ENCODE measurements at places on chromosomes 16 and 17.

- no peak for DNase-seq
These were observed 148.9 kb downstream of the ITFG1 start for GRCh38 chr16:47311738-47312505.

DNA sequence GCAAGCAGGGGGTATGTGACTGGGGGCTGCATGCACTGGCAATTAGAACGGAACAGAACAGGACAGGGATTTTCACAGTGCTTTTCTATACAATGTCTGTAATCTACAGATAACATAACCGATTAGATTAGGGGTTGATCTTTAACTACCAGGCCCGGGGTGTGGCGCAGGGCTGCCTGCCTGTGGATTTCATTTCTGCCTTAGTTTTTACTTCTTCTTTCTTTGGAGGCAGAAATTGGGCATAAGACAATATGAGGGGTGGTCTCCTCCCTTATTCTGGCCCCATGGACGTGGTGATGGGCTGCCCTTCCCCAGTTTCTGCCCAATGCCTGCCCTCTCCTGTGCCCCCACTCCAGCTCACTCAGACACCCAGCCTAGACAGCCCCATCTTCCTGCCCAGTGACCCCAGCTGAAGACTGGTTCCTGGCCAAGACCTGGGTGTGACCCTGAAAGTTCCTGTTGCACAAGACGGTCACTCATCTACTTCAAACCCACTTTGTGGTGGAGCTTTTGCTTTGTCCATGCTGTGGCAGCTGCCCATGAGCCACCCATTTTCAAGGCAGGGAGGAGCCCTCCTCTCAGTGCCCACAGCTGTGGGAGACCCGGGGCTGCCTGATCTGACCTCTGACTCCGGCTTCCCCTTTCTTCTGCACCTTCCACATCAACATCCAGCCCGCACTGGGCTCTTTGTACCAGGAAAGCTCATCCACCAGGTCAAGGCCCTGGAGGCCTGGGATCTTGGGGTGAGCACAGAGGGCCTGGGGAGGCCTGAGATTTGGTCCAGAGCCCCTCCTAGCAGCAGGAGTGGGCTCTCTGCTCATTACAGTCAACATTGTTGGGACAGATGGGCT is 18.6 kb downstream of the ALOX12B start:
- no peak for DNase-seq

GRCh38 chr16:66693149-66693548 is 3.4 kb downstream of the CMTM4 start:
- DNase-seq, result no peak

GRCh38 chr17:42708588-42708987 is 26.3 kb downstream of the CNTNAP1 start:
- DNase-seq, result no peak

DNA sequence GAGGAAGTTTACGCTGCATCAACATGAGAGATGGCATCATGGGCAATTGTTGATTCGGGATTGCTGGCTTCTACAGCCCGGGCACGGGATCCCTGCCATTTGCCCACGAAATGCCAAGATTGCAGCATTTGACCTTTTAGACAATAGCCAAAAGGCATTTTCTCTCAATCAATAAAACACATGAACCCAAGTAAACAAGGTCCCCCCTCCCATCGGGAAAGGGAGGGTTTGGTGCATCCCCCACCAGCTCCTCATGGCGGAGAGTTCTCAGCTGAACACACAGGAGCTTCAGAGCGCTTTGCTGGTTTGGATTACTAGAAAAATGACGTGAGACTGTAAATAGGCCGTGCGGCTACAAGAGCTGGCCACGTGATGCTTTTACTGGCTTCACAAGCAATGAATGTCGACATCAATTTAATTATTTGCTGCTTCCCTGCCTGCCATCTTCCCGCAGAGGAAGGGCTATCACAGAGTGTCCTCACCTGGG is 147.6 kb downstream of the C16orf95 start:
- no peak for DNase-seq

GRCh38 chr16:80896776-80897175 is 92.4 kb upstream of the CDYL2 start:
- no peak for DNase-seq

- no peak for DNase-seq
These were observed 805 bp upstream of the ORAI3 start for GRCh38 chr16:30947859-30948666.

DNA sequence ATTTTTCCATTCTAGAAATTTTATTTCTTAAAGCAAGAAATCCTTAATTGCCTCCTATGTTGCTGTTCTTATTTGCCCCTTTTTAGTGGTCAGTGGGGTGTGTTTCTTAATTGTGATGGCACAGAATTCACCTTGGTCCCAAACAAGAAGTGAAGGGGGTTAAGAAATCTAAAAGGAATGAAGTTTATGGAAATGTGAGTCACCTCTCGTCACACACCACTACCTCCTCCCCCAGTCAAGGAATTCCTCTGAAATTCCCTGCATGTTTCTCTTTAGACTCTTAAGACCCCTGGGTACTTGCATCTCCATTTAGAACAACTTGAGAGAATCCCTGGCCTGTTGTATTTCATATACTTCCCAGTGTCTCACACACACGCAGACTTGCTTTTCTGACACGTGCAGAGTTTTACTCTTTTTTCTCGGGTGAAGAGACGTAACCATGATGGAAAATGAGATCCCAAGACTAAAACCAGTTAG is 247.4 kb downstream of the PRKCA start:
- DNase-seq, result no peak

DNA sequence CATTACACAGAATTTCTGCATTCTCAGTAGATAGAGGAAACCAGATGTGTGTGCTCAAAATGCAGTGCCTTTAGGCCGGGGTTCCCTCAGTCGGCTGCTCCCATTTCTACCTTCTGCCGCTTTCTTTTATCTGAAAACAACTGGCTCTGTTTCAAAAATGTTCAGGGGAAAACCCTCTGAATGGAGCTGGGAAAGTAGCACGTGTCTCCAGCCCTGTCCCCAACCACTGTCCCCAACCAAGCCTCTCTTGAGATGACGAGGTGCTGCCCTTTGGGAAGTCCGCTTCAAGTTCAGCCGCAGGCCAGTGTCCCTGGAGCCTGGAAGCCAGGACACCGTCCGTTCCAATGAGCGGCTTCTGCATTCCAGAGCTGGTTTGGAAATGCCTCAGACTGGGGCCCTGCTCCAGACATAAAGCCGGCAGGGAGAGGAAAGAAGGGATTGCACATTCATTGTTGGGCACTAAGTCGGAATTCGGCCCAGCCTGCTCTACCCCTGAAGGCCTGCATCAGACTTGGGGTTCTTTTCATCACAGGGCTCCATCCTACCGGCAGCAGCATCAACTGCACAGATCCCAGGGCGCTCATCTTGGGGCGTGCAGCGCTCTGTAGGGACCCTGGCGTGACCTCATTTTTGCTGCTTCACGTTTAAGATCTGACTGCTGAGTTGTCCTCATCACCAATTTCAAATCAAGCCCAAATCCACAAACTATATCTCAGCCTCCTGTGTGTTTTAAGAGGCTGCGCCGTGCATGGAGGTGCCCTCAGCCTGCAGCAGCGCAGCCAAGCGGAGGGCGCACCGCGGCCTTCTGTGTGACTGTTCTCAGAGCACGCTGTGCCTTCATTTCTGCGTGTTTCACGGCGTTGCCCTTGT is 111.3 kb downstream of the BANP start:
- no peak for DNase-seq

- no peak for DNase-seq
These were observed 7.4 kb downstream of the C1QL1 start for GRCh38 chr17:44960691-44961090.

DNA sequence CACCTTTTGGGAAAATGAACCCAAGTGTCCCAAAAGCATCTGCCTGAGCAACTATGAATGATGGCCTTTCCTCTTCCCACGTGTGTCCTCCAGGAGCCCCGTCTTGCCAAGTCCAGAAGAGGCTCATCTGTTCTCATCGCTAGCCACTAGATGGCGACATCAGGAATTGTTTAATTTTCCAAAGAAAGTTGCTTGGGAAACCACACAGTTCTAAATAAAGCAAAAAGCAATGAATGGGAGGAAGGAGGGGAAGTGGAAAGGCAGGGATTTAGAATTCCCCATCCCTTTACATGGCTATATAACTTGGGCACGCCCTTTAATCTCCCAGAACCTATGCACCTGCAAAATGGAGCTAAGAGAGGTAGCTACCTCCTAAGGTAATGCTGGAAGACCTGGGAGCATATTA is 9.0 kb upstream of the CDH5 start:
- no peak for DNase-seq

DNA sequence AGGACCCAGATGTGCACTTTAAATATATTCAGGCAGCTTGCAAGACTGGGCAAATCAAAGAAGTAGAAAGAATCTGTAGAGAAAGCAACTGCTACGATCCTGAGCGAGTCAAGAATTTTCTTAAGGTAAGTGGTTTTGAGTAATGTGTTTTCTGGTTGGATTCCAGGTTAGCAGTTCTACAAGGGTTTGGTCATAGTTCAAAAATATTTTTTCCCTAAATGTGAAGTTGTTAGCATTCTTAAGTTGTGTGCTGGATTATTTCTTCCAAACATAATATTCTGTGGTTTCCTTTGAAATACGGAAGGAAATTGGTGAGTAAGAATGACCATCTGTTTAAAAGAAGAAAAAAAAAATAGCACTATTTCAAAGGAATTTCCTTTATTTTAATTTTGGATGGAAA is 38.4 kb downstream of the PTRH2 start:
- no peak for DNase-seq

DNA sequence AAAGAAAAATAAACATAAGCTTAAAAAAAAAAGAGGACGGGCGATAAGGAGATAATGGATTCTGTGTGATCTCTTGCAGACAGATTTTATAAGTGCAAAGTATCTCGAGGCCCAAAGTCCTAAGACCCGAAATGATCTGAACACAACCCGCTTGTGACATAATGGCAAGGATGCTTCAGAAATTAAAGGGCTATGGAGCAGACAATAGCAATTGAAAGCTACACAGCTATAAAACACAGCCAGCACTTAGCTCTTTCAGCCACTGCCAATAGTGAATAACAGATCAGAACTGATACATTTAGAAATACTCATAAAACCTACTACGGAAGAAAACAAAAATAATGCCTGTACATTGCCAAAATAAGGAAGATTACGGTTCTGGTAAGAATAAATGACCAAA is 117.5 kb downstream of the ZFHX3 start:
- DNase-seq, result no peak

DNA sequence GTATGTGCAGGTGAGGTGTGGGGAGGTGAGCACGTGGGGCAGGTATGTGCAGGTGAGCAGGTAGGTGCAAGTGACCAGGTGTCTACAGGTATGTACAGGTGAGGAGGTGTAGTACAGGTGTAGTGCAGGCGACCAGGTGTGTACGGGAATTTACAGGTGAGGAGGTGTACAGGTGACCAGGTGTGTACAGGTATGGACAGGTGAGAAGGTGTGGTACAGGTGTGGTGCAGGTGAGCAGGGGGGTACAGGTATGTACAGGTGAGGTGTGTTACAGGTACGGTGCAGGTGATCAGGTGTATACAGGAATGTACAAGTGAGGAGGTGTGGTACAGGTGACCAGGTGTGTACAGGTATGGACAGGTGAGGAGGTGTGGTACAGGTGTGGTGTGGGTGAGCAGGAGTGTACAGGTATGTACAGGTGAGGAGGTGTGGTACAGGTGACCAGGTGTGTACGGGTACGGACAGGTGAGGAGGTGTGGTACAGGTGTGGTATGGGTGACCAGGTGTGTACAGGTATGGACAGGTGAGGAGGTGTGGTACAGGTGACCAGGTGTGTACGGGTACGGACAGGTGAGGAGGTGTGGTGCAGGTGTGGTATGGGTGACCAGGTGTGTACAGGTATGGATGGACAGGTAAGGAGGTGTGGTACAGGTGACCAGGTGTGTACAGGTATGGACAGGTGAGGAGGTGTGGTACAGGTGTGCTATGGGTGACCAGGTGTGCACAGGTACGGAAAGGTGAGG is 12.8 kb upstream of the DBNDD1 start:
- DNase-seq, result no peak

DNA sequence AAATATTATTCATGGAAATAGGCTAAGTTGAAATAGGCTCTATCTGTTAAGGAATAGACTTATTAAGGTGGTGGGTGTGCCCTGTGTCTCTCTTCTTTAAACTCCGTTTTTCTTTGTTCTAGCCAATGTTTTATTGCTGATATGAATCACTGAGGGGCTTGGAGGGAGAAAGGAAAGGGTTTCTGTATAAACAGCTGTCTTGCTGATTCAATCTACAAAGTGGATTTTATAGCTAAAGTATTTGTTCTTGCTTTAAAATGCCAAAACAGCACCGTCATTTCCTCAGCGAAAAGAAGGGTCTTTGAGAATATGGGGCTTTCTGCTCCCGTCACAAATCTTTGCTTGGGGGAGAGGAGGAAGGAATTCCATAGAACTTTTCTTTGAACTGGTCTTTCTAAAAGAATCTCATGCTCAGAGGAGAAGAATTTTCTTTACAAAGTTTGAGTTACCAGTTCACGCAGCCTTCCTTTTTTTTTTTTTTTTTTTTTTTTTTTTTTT is 39.3 kb downstream of the MSI2 start:
- DNase-seq, result no peak

- no peak for DNase-seq
These were observed 13.9 kb upstream of the CAPNS2 start for GRCh38 chr16:55552621-55553020.

DNA sequence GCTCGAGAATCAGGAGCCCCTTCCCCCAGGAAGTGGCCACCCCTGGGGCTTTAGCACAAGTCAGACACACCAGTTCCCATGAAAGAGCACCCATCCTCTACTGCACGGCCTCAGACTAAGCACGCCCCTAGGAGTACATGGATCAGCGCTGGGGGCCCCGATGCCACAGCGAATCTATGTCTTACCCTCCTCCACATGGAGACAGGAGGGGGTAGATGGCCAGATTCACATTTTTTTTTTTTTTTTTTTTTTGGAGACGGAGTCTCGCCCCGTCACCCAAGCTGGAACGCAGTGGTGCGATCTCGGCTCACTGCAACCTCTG is 3.2 kb upstream of the EXOSC6 start:
- no peak for DNase-seq

DNA sequence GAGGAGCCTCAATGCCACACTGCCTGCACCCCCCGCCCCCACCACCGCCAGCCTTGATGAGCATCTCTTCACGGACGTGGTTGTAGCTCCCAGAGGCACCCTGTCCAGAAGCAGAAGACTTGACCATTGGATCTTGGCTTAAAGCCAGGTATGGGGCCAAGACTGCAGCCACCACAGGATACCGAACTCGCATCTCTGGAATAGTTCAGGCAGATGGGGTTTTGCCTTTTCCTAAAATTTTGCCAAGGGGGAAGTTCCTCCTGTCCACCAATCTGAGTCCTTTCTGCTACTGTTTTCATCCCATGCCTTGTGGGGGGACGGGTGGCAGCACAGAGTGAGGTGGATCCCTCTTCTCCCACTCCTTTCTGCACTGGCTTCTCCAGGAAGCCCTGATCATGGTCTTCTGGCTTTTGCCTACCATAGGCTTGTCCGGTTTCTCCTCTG is 939 bp downstream of the CORO6 start:
- no peak for DNase-seq
